ENCODE measurements at places on chromosomes 16 and 17. TPM values are rescaled to one million over a fixed set of nuclear protein-coding genes. Genes with fewer than 3 reads are reported as not detected.

Gene CACNG5
- total RNA-seq = not detected

Gene GINS2
- 3.7 TPM for total RNA-seq

GRCh38 chr16:30414159-30414558, 6.8 kb downstream of the ZNF771 start:
- DNase-seq = no peak

DNA sequence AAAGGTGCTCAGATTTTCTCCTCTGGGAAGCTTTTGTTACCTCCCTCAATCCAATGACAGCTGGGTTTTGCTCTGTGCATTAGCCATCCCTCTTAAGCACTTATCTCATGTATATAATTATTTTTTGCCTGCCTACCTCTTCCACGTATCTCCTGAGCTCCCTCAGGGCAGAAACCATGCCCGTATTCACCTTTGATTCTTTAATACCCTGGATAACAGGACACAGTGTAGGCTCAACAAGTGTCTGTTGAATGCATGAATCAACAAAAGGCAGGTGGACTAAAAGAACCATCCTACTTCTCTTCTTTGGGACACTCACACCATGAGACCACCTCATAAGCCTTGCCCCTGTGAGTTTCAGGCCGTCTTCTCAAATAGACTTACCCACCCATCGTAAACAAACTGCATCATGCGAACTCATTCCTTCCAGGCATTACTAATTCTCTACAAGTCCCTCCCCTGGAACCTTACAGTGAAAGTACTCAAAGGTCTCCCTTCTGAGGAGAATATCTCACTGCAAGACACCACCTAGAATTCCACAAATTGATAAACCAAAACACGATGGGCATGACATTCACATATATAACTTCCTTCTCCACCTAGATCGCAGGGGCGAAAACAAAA, 3.2 kb downstream of the ARHGAP17 start:
- peak; percentile 33 for DNase-seq

DNA sequence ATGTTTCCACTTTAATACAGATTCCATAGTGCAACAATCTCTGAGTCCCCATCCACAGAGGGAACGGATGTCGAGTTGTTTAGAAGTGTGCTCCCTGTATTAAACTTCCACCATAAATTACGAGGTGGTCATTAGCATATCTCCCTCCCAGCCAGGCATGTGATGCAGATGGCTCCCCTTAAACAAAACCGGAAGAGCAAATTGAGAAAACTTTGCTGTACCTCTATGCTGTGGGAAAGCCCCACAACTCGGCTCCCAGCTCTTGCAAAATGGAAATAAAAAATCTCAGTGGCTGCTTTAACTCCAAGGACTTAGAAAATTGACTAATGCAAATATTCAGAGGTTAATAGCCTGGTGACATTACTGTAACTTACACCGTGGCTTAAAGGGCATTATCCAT, 290.9 kb downstream of the MAF start:
- DNase-seq = no peak

GRCh38 chr17:80992077-80992947, 671 bp downstream of the CHMP6 start:
- DNase-seq = no peak

GRCh38 chr16:3035289-3035971, 1.3 kb downstream of the BICDL2 start:
- DNase-seq = no peak

DNA sequence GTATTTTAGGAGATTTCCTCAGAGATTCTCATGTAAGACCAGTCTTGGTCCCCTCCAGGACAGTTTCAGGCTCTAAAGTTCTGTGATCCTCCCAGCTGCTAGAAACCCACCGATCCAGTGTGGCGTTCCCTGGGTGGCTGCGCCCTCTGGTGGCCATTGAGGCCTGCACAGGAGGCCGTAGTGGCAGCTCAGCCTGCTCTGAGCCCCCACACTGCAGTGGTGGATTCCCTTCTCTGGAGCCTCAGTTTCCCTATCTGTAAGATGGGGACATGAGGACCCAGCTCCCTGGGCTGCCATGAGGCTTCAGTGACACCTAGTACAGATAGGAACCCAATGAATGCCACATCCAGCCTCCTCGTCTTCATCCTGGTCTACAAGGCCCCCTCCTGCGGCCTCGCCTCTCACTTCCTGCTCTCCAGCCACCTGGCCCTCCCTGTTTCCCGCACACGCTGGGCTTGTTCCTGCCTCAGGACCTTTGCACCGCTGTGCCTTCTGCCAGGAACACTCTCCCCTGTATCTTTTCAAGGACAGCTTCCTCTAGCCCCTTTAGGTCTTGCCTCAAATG, 16.5 kb downstream of the CCDC102A start:
- DNase-seq = peak; percentile 84

DNA sequence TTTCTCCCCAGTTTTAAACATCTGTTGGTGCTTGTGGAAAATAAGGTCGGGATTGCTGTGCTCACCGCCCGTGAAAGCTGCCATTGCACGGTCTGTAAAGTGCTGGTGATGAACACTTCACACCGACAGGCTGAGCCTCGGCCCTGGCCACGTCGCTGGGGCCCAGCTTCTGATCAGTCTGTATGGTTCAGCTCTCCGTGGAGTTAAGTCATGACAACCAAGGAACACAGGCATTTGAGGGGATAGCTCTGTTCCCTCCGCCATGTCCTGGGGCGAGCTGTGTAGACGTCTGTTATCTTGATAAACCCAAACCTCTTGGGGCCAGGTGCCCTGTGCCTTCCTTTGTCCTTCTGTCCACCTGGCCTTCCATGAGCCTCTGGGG, 110.6 kb downstream of the METRNL start:
- DNase-seq = no peak

DNA sequence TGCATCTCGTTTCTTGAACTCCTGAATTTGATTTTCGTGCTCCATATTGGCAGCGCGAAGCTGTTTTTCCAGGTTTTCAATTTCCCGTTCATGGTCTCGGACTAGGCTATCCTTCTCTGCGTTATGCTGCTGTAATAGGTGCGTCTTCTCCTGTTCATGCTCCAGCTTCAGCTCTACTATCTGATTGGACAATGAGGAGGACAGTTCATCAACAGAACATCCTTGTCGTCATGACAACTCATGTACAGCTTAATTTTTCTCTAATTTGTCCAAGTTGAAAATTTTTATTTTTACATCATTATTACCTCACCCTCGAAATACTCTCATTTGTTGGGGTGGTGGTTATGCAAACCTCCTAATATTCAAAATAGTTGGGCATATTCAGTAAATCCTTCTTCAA, 289.8 kb downstream of the CEP112 start:
- DNase-seq = no peak

DNA sequence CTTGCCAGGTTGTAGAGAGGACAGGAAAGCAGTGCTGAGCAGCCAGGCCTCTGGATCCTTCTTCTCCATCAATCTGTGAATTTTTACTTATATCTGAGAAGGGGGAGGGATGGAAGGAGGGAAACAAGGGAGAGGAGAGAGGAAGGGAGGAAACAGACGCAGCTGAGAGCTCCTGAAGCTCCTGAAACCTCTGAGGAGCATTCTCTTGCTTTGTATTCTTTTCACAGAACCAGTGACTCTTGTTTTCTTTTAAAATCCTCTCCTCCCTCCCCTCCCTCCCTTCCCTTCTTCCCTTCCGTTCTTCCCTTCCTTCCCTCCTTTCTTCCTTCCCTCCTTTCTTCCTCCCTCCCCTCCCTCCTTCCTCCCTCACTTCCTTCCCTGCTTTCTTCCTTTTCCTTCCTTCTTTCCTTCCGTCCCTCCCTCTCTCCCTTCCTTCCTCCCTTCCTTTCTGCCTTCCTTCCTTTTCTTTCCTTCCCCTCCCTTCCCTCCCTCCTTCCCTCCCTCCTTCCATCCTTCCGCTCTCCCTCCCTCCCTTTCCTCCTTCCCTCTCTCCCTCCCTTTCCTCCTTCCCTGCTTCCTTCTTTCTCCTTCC, 60.0 kb upstream of the RBFOX1 start:
- DNase-seq = no peak
